ENCODE measurements at places on chromosomes 11 and 22.

GRCh38 chr11:3080733-3081385 is 23.6 kb upstream of the CARS1 start:
- no peak for DNase-seq

GRCh38 chr22:39349506-39349966 is 255 bp upstream of the SYNGR1 start:
- peak; percentile 60 for DNase-seq

DNA sequence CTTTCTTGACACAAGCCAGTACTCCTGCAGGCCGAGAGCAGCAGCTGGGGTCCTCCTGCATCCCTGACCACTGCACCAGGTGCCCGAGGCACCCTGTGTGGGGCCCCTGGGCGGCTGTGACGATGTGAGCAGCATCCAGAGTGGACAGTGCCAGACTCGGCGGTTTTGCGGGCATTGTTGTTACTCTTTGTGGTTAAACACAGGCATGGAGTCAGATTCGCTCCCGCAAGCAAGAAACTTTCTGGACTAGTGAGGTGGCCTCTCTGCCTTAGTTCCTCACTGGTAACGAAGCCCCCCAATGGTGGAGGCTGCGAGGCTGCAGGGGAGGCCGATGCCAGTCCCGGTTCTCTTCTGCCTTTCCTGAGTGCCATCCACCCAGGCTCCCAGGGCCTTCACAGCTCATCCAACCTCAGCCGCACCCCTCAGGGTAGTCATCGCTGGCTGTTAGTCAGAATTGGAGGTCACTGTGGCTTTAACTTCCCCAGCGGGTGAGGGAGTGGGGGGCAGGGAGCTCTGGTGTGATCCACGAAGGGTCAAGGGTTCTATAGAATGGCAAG is 3.7 kb upstream of the CLDN5 start:
- DNase-seq: no peak

- DNase-seq: no peak
Measured at GRCh38 chr11:87128372-87128771, 90.6 kb downstream of the TMEM135 start.

DNA sequence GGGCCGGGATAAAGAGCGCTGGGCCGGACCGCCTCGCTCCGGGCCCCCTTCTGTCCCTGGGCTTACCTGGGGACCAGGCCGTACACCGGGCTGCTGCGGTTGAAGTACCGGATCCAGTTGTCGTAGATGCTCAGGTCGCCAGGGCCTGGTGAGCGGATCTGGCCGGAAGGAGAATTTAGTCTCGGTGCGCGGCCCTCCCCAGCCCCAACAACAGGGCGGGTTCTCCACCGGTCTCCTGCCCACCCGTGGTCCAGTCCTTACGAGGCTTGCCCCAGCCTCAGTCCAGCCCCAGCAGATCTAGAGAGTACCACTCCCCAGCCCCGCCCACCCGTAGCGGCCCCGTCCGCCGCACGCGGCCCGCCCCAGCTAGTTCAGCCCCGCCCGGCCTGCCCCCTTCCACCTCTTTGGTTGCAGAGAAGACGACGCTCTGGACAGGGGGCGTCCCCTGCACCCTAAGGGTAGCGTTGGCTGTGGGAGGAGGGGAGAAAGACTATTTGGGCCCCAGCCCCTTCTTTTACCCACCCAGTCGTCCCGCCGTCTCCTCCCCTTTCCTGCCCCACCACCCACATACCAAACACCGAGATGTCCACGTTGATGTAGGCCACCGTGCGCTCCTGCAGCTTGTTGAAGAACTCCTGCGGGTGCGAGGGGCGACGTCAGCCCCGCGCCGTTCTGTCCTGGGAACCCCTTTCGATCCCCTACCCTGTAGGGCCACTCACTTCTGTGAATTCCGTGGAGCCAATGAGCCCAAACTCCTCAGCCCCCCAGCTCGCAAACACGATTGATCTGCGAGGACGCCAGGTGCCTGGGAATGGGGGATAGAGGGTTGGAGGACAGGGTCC is 6.8 kb downstream of the SAC3D1 start:
- DNase-seq: no peak

All from NCI-H345 (cell line).